Activated CD4-positive, alpha-beta T cell treated with anti-CD3 and anti-CD28 coated beads for 24 hours (primary cell): ENCODE measurements at places on chromosomes 2 and 18.

DNA sequence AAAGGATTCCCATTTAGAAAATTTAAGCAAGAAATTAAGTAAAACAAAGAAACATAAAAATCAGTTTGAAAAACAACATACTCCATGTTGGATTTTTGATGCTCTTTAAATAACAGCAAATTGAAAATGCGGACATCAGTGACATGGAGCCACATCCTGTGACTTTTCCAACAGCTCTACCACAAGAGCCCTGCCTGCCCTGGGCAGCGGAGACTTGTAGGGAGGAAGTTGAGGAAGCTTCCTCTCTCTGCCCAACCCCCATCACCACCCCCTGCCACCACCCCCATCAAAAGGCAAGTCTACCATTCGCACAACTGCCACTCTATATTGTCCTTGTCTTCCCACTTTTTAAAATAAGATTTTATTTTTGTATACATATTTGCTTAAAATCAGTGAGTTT lies 32.8 kb upstream of the DAPL1 start:
- DNase-seq, result no peak

- no peak for DNase-seq
These were observed 12.8 kb upstream of the GNLY start for GRCh38 chr2:85681372-85681763.

DNA sequence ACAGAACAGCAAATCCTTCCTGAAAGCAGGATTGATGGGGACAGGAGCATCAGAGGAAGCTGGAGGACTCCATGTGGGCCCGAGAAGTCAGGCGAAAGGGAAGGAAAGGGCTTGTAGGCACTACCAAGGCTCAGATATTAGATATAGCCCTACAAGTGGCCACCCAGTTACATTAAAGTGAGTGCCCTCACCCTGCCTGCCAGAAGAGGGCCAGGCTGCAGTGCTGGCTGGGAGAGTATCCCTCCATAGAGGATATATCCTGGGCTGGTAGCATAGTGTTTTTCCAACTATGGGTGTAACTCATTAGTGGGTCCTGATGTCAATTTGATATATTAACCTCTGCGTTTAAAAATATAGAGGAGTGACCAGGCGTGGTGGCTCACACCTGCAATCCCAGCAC lies 285.2 kb downstream of the MYCN start:
- no peak for DNase-seq

GRCh38 chr18:24112874-24113615 lies 25.8 kb upstream of the CABYR start:
- DNase-seq, result peak; percentile 4

DNA sequence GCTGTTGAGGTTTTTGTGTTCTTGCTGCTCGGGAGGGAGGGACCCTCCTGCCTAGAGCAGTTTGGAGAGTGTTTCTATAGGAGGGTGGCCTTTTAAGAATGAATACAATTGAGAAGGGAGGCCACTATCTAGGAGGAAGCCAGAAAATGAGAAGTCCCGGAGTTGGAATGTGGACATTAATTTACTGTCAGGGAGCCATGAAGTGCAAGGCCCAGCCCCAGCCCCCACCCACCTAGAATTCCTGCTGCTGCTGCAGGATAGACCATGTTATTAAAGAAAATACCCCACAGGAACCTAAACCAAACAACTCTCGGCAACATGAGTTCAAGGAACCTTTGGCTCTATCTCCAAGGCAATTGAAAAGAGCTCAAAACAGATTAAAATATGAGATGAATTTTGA lies 46.0 kb downstream of the ZBTB7C start:
- DNase-seq, result no peak

GRCh38 chr2:143553261-143553660 lies 424.0 kb downstream of the ARHGAP15 start:
- DNase-seq, result no peak

DNA sequence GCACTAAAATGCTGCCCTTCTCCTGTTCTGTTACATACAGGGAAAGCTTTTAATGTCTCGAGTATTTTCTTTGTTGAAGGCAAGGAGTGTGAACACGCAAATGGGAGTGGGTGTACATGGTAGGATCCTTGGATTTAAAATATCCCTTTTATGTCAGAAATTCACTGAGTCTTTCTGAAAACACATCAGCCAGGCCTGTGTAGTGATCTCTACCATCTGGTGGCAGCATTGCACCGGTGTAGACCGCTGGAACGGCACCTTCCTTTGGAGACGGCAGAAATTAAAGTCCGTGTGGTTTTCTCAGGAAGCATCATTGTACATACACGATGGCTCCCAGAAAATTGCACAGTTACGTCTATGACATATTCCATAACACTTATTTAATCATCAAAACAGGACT lies 515.8 kb downstream of the GALR1 start:
- DNase-seq, result no peak

GRCh38 chr2:100588071-100588786 lies 25.4 kb downstream of the PDCL3 start:
- DNase-seq, result no peak

DNA sequence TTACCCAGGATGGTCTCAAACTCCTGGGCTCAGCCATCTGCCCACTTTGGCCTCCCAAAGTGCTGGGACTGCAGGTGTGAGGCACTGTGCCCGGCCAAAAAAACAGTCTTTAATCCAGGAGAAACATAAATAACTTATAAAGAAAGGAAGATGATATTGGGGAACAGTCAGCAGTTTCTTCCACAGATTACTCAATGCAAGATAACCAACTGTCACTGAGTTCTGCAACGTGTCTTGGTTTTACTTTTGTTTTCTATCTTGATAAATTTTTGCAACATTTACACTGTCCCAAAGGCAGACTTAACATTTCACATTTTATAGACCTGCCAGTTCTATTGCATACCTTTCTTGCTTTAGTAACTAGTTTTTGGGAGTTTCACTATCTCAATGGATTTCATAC lies 71.1 kb downstream of the ANKRD44 start:
- DNase-seq, result no peak

- DNase-seq, result no peak
These were observed 9.0 kb downstream of the EPB41L3 start for GRCh38 chr18:5534845-5535244.

DNA sequence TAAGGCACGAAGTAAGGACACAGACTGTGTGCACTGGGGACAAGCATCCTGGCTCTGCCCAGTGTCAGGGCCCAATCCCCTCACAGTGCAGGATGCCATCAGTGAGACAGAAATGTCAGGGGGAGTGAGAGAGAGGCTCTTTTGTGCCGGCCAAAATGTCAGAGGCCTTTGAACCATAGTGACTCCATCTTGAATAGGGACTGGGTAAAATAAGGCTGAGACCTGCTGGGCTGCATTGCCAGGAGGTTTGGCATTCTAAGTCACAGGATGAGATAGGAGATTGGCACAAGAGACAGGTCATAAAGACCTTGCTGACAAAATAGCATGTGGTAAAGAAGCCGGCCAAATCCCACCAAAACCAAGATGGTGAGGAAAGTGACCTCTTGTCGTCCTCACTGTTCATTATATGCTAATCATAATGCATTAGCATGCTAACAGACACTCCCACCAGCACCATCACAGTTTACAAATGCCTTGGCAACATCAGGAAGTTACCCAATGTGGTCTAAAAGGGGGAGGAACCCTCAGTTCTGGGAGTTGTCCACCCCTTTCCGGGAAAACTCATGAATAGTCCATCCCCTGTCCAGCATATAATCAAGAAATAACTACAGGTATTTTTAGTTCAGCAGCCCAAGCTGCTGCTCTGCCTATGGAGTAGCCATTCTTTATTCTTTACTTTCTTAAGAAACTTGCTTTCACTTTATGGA lies 337.4 kb downstream of the LPIN1 start:
- no peak for DNase-seq

DNA sequence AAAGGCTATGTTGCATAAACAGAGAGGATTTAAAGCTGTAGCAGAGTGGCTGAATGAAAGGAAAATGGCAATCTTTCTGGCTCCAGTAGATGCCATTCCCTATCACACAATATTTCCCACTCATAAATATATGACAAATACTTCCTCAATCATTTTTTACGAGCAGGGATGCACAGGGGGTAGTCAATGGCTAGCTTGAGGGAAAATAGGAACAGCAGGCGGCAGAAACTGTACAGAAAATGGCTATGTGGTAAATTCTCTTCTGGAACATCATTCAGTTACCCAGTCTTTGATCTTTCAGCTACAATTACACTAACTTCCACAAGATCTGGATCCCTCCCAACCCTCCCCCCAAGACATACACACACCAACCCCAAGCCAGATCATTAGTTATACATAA lies 127.2 kb downstream of the OLA1 start:
- no peak for DNase-seq

GRCh38 chr18:22711192-22711685 lies 221.9 kb upstream of the RBBP8 start:
- no peak for DNase-seq

- no peak for DNase-seq
These were observed 242.5 kb downstream of the AFF3 start for GRCh38 chr2:99899882-99900281.

DNA sequence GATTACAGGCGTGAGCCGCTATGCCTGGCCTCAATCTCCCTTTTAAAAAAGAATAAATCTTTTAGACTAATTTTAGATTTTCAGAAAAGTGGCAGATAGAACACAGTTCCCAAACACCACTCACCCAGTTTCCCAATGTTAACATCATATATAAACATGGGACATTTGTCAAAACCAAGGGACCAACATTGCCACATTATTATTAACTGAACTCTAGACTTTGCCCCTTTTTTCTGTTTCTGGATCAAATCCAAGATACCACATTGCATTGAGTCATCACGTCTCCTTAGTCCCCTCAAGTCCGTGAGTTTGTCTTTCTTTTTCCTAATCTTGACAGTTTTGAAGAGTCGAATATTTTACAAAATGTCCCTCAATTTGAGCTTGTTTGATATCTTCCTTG lies 2.4 kb downstream of the C2orf42 start:
- no peak for DNase-seq

DNA sequence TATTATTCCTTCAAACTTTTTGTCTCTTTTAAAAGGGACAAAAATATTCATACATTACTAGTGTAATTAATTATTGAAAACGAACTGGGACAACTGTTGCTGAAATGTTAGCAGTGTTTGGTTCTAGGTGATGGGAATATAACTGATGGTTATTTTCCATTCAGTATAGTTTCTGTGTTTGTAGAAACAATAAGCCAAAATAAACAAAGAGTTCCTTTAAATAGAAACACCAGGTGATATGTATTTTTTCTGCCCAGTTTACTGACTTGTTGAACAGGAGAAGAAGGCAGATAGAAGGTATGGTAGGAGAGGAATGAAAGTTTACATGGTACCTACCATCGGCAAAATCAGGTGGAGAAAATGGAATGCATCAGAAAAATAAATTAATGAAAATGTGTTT lies 74.2 kb downstream of the LYPD6B start:
- DNase-seq, result no peak

GRCh38 chr2:205646680-205647079 lies 35.6 kb upstream of the NRP2 start:
- no peak for DNase-seq

DNA sequence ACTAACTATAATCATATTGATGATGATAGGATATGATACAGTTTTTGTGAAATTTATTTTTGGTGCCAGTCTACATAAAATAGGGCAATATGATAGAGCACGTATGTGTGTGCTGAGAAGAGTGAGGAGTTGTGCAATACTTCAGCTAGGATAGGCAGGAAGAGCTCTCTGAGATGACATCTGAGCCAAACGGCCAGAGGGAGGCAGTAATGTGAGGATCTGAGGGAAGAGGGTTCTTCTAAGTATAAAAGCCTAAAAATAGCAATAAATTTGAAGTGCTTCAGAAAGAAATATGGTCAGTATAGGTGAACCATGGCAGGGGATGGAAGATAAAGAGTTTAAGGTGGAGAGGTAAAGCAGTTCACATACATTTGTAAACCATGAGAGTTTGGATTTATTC lies 102.5 kb downstream of the OLA1 start:
- no peak for DNase-seq

- DNase-seq, result no peak
These were observed 5.2 kb upstream of the PPP4R1 start for GRCh38 chr18:9619545-9619944.

GRCh38 chr2:27076323-27076722 lies 2.1 kb upstream of the EMILIN1 start:
- DNase-seq, result no peak

DNA sequence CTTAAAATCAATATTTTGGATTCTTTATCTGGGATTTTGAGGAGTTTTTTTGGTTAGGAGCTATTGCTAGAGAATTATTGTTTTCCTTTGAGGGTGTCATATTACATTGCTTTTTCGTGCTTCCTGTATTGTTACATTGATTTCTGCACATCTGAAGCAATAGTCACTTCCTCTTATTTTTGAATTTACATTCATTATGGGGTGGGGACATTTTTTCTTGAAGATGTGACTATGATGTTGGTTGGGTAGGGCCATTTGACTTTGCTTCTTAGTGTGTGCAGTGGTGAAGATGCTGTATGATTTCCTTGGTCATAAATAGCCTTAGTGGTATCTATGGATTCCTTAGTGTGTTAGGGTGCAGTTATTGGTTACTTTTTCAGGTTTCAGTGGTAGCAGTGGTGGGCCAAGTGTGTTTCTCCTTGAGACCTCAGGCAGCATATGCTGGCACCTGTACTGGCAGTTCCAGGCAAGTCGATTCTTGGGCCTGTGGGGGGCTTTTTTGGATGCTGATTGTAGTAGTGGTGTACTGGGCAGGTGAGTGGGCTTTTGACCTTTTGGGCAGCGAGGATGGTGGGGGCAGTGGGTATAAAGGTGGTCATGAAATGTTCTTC lies 61.8 kb downstream of the ARHGAP25 start:
- no peak for DNase-seq

- DNase-seq, result no peak
These were observed 125.0 kb upstream of the WDSUB1 start for GRCh38 chr2:159411460-159411859.

GRCh38 chr2:126946318-126947102 lies 47.8 kb downstream of the TEX51 start:
- no peak for DNase-seq

DNA sequence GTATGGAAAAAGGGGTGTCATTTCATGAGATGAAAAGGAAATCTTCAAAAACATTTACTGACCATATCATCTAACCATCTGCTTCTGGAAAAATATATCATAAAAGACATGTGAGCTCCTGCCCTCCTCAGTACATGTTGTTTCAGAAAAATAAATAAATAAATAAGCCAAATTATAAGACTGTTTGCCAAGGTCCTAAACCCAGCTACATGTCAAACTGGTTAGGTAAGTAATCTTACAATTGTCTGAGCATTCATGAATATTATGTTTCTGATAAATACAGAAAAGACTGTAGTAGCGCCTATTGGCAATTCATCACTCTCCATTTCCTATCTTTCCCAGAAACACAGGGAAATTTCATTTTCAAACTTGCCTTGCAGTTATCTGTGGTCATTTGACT lies 138.9 kb upstream of the SETBP1 start:
- no peak for DNase-seq

GRCh38 chr2:68387408-68388350 lies 22.6 kb downstream of the PLEK start:
- DNase-seq, result no peak
